Stimulated activated CD4-positive, alpha-beta T cell treated with anti-CD3 and anti-CD28 coated beads, Interleukin-4, amount 100 ng/mL, for 24 hours (primary cell): ENCODE measurements at places on chromosomes 12 and 14.
A peak's percentile ranks its signal among the peaks of the same experiment; 100 is the strongest.

GRCh38 chr12:71070416-71071128 is 87.2 kb downstream of the TSPAN8 start:
- DNase-seq: no peak

DNA sequence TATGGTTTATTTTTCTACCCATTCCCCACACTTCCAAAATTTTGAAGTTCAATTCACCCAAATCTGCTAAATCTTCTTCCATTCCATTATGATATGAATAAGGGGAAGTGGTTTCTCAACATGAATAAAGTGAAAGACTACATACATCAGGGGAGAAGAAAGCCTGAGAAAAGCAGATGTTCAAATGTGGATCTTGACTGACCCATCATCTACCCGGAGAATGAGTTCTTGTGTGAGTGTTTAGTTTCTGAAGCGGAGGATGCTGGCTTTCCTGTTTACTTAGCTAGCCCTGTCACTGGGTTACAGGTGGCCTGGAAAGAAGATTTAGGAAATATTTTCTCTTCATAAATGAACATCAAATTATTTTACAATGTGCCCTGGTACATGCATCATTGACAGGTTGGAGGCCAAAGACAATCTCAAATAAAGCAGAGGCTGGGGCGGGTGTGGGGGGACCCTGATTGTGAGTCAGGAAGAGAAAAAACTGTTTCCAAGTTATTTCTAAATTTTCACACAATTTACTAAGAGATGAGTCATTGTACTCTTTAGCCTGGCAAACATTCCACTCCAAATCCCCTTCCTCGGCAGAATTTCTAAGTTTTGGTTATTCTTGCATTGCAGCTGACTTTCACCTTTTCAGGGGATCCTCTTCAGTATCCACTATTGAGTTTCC is 135.6 kb downstream of the SLC25A21 start:
- DNase-seq: no peak

DNA sequence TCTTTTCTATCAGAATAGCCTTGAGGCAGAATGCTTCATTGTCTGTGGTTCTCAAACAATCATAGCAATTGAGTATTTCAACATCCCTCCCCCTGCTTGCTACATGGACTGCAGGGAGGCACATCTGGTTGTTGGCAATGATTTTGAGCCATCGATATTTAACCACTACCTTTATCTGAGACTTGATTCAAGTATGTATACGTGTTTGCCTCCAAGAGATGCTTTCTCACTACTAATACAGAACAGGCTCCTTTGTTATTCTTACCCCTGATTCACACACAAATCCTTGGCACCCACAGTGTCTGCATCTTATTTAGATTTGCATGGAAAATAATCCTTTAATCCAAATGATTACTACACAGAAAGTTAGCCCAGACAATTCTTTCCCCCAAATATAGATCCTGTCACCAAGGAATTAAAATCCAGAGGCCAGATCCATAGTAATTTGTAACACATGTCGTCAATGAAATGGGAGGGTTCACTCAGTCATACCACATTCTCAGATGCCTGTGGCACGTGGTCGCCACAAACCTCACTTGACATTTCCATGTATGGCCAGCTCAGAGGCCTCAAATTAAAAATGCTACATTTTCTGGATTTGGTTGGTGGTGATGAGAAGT is 199.3 kb downstream of the ITPR2 start:
- no peak for DNase-seq

- no peak for DNase-seq
Observed at GRCh38 chr12:30748147-30748546, 6.6 kb downstream of the CAPRIN2 start.

GRCh38 chr14:106530423-106531107 is 1004.2 kb downstream of the TMEM121 start:
- peak; percentile 45 for DNase-seq

DNA sequence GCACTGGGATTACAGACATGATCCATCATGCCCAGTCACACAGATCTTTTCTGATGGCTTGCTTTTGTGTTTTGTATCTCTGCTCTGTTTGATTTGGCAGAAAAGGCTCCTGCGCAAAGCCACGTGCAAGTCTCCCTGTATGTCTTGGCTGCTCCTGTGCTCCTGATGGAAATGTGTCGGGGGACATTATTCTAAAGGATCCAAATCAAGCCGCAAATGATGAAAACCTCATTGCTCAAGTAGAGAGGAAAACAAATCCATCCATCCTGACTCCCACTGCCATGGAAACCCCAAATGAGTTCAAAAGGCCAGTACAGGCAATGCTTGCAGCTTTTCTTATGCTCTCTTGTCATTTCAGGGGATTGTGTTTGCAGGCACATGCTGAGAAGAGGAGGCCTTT is 93.8 kb downstream of the NDUFA12 start:
- no peak for DNase-seq

- DNase-seq: no peak
Observed at GRCh38 chr12:114868995-114869834, 185.2 kb upstream of the TBX3 start.

DNA sequence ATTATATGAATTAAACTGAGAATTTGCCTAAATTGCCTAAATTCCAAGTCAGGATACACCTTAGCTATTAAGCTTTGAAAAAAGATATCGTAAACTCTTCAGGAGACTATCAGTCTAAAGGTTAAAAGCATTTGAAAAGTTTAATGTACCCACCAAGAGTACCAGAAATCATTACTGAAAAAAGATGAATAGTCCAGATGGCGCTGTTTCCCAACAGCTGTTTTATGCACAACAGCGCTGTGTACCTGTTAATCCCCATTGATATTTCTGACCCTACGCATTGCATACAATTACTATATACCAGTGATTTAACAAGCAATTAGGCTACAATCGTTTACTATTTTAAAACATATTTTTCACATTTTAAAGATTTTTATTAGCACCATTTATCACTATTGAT is 185.0 kb downstream of the PLCZ1 start:
- DNase-seq: no peak

- DNase-seq: no peak
Observed at GRCh38 chr12:4168036-4168435, 105.5 kb upstream of the CCND2 start.

- DNase-seq: no peak
Observed at GRCh38 chr14:55052269-55052930, 953 bp downstream of the MAPK1IP1L start.

GRCh38 chr14:29163109-29163508 is 396.5 kb downstream of the FOXG1 start:
- DNase-seq: no peak

DNA sequence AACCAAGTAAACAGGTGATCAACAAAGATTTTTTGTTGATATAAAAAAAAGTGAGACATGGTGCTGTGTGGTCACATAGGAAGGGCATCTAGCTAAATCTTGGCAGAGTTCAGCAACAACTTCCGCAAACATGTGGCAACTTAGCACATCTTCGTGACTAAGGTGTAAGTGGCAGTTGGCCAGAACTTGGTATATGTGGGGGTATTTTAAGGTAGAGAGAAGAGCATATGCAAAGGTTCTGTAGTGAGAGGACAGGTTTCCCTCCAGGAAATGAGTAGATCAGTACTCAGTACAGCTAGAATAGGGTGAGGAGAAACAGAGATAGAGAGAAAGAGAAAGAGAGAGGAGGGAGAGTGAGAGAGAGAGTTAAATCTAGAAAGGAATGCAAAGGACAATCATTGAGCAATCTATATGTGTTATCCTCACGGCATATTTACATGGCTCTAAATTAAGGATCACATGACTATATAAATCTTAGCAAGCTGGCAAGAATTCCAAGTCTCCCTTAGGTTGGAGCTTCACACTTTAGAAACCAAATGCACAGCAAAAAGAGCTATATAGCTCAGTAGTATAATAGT is 227.7 kb upstream of the HMGA2 start:
- DNase-seq: no peak

GRCh38 chr12:38501991-38502390 is 185.4 kb downstream of the ALG10B start:
- DNase-seq: no peak

- no peak for DNase-seq
Observed at GRCh38 chr14:94632305-94632590, 20.1 kb downstream of the SERPINA3 start.

DNA sequence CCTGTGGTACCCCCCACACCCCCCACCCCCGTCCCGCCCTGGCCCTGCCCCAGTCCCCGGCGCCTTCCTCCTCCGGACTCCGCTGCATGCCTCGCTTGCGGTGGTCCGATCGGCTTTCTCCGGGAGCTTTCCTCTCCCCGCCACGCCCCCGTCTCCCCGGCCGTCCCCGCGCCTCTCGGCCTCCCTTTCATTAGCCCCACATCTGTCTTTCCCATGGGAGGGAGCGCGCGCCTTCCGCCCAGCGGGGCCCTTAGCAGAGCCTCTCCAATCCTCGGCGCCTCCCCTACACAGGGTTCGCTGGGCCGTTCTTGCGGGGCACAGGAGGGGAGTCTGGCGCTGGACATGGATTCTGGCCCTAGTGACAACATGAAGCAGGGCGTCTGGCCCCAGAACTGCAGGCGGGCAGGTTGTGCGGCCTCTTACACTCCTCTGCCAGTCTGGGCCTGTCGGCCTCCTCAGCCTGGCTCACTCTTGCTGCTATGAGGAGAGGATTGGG is 1.5 kb upstream of the EFS start:
- no peak for DNase-seq

DNA sequence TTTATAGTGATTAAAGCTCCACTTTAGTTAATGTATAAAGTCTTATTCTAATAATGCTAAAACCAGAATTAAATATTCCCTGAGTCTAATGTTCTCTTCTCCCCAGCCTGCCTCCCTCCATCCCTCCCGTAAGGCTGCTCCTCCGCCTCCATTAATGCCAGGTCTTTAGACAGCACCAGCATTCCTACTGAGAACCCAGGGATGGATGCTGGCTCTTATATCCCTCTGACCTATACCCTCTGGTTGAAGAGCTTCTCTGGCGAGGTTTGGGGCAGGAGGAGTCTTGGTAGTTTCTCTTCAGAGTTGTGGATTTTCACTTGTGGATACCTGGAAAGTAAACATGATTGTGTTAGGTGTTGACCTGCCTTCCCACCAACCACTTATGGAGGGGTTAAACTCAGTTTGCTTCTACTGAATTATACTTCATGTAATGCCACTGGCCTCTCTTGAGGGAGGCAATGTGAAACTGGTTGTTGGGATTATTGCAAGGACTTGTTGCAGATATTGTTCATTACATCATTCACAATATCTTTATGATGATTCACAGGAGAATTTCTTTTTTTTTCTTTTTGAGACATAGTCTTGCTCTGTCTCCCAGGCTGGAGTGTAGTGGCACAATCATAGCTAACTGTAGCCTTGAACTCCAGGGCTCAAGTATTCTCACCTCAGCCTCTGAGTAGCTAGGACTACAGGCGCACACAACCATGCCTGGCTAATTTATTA is 11.1 kb upstream of the SMAGP start:
- DNase-seq: no peak

GRCh38 chr14:87325741-87326140 is 667.2 kb downstream of the GALC start:
- no peak for DNase-seq

- no peak for DNase-seq
Observed at GRCh38 chr14:53615252-53615651, 341.4 kb downstream of the BMP4 start.

DNA sequence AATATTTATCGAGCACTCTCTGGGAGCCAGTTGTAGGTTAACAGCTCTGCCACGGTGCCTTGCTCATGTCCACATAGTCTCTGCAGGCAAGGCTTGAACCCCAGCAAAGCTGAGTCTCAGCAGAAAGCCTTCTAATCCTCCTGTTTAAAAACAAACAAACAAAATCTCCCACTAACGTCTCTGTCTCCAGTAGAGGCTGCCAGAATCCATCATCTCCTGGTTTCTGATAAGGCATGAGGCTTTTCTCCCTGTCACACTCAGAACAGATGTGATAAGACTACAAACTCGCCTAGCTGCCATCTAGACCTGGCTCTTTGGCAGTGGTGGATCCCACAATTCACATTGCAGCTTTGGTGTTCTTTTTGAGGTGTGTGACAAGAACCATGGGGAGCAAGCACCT is 813.2 kb downstream of the AACS start:
- DNase-seq: no peak

DNA sequence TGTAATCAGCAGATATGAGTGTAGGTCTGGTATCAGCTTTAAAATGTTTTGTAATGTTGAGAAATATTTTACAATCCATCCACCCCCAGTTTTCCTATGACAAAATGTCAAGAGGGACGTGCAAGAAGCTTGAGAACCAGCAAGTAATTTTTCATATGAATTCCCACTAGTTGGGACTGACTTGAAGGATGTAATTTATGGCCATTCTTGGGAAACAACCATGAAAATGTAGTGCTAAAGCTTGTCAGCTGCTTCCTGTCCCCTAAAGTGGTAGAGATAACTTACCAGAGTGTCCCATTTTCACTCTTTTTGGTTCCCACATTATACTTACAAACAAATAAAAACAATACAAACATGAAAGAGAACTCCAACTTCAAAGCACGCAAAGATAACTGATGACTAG is 63.9 kb downstream of the RERG start:
- no peak for DNase-seq

GRCh38 chr12:124906606-124907261 is 7.7 kb downstream of the UBC start:
- peak; percentile 94 for DNase-seq

DNA sequence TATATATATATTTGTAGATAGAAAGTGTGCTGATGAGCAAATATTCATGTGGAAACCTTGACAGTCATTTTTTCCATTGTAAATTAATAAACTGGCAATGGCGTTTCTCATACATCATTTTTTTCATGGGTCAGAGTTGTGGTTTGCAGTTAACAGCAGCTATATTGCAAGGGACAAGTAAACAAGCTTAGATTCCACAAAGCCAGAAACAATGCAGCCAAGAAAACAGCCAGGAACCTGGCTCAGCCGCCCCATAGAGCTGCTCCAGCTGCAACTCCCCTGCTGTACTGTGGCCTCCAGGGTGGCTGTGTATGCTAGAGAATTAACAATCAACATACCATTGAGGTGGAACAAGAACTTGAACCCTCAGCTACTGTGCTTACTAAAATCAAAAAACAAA is 298.2 kb downstream of the TMEM132D start:
- no peak for DNase-seq

DNA sequence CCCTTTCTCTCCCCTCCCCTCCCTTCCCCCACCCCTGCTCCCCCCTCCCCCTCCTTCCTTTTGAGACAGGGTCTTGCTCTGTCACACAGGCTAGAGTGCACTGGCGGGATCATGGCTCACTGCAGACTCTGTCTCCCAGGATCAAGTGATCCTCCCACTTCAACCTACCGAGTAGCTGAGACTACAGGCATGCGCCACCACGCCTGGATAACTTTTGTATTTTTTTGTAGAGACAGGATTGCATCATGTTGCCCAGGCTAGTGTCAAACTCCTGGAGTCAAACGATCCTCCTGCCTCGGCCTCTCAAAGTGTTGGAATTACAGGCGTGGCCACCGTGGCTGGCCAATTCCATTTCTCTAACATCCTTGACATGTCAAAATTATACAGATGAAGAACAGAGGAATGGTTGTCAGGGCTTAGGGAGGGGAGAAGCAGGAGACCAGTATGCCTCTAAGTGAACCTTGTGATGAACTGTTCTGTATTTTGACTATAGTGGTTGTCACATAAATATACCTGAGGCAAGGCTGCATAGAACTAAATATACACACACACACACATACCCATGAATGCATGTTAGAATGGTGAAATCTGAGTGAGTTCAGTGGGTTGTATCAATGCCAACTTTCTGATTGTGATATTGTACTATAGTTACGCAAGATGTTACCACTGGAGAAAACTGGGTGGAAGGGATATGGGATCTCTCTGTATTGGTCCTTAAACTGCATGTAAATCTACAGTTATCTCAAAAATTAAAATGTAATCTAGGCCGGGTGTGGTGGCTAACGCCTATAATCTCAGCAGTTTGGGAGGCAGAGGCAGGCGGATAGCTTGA is 3.6 kb upstream of the CFAP73 start:
- no peak for DNase-seq
